ENCODE measurements at places on chromosomes 1 and 21. TPM values are rescaled to one million over a fixed set of nuclear protein-coding genes. Genes with fewer than 3 reads are reported as not detected.

The MPZ gene
- 1.5 TPM for total RNA-seq

The KCNK1 gene
- 0.13 TPM for total RNA-seq

The CELA3A gene
- total RNA-seq, result not detected

The IGFN1 gene
- not detected for total RNA-seq

The ARHGEF10L gene
- 1.2 TPM for total RNA-seq

The C1orf116 gene
- not detected for total RNA-seq

The RNU1-2 gene
- total RNA-seq, result under 0.01 TPM

The PTPN22 gene
- total RNA-seq, result 0.26 TPM

The LCE1B gene
- not detected for total RNA-seq

The SRGAP2B gene
- 45.6 TPM for total RNA-seq

The PGBD2 gene
- total RNA-seq, result 5.9 TPM

The PGLYRP4 gene
- not detected for total RNA-seq

The HAO2 gene
- total RNA-seq, result under 0.01 TPM

The H6PD gene
- 31.2 TPM for total RNA-seq

The S100PBP gene
- 14.3 TPM for total RNA-seq

The AIRE gene
- total RNA-seq, result not detected

DNA sequence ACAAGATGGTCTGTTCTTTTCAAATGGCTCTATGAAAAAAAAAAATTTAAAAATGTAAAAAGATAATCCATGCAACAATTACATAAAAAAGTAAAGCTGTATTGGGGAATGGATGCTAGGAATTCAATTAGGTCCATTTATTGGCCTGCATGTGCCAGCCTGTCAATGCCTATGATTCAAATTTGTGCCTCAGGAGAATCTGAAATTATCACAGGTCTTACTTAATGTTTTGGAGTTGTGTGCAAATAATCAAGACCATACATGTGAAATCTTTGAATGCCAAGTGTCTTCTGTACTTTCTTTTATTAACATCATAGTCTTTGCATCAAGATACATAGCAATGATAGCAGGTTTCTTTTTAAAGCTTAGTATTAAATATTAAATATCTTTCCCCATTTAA lies 13.5 kb upstream of the KLHL12 start:
- DNase-seq, result no peak

- no peak for DNase-seq
Observed at GRCh38 chr21:35142036-35142815, 93.1 kb upstream of the RUNX1 start.

- DNase-seq, result no peak
Observed at GRCh38 chr21:29018540-29018939, 609 bp downstream of the RWDD2B start.

DNA sequence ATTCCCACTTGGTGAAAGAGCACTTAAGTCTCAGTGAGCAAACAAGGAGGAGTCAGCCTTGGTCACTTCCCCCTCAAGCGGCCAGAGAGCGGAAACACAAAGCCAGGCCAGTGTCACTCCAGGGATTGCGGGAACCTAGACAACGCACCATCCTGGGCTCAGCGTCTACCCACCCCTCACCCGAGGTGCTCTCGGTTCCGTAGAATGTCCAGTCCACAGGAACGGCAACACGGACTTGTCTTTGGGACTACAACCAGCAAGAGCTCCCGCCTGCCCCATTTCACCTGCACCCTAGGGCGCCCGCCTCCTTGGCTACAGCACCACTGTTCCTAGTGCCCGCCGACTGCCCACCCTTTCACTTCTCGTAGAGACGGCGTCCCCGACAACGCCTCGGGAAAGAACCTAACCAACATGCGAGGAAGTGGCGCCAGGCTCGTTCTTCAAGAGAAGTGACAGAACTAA lies 509 bp downstream of the GDAP2 start:
- peak; percentile 26 for DNase-seq

DNA sequence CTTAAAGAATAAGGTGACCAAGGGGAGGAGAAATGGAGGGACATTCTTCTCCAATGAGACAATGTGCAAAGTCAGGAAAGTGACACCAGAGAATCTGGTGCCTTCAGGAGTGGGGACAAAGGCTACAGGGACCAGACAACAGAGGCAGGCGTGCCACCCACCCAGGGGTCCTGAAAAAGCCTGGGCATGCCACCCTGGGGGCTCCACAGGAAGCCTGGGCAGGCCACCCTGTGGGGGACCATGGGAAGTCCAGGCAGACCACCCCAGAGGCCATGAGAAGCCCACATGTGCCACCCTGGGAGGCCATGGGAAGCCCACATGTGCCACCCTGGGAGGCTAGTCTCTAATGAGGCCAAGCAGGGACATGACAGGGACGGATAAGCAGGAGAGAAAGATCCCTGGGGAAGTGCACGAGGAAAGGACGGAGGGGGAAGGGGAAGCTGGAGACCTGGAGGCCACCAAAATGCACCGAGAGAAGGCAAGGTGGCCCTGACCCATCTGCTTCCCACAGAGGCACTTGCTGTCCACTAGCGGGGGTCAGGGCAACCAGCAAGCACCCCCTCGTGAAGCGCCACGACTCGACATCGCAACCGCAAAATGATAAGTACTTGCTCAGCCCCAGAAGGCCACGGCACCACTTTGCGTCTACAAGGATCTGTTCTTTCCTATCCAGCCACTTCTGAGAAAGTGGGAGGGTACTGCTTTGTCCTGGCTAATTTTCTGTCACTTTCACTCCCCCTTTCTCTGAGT lies 7.2 kb upstream of the PDE9A start:
- DNase-seq, result no peak

DNA sequence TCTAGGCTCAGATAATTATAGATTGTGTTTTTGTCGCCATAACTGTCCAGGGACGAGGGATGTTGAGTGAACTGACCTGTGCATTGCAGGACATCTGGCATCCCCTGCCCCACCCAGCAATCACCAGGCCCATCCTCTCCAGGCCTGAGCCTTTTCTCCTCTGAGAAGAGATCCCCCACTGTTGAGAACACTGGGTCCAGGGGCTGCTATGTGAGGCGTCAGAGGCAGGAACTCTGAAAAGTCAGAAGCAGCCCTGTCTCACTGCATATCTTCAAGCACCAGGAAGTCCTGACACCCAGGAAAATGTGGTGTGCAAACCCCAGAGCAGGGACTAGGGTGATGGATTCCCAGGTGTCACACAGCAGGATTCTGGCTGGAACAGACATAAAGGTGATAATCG lies 17.1 kb upstream of the ACBD3 start:
- no peak for DNase-seq

GRCh38 chr21:44957901-44958451 lies 18.1 kb downstream of the SLX9 start:
- no peak for DNase-seq

DNA sequence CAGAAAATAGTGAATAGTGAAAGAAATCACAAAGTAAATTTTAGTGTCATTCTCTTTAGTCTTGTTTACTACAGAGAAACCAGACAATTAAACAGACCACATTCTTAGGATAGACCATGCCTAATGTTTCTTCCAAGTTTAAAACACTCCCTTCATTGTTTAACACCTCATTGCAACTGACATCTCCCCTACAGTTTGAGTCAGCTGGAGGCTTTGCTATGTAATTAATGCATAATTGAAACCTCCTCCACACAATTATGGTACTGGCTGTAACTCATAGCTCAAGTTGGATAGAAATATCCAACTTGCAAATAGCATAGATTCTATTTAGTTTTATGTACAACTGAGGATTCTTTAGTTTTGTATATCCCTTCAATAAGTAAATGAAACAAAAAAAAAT lies 35.2 kb upstream of the B3GALT2 start:
- no peak for DNase-seq

GRCh38 chr1:68470388-68470970 lies 20.7 kb upstream of the RPE65 start:
- peak; percentile 35 for DNase-seq

DNA sequence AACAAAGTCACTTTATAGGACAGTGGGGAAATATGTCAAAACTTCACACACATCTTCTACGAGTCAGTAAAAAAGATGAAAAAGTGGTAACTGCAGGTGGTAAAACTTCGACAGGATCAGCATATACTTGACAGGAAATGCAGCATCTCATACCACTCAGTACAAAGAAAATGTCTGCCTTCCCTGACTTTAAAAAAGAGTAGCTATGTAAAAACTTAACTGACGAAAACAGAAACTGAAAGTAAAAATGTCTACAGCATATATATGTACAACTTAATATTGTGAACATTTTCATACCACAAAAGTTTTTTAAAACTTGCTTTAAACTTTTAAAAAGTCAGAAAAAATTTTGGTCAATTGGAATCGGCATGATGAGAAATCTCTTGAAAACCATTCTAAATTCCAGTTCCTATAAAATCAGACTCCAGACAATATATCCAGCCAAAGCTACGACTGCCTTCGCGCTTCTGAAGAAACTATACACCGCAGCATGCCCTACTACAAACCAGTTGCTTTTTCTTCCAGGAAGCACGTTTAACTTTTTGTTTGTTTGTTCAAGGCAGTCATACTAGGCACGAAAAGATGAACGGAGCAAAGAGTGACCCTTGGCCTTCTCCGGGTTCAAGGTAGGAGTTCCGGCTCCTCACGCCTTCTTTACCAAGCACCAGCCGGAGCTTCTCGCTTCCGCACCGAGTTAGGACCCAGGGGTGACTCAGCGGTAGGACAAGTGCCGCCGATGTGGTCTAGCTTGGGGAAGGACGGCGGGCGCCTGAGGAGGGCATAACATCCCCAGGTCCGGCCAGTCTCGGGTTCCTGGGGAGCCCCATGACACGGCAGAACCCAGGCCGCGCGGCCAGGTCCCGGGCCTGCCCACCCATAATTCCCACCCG lies 612 bp downstream of the PSMA5 start:
- peak; percentile 65 for DNase-seq

DNA sequence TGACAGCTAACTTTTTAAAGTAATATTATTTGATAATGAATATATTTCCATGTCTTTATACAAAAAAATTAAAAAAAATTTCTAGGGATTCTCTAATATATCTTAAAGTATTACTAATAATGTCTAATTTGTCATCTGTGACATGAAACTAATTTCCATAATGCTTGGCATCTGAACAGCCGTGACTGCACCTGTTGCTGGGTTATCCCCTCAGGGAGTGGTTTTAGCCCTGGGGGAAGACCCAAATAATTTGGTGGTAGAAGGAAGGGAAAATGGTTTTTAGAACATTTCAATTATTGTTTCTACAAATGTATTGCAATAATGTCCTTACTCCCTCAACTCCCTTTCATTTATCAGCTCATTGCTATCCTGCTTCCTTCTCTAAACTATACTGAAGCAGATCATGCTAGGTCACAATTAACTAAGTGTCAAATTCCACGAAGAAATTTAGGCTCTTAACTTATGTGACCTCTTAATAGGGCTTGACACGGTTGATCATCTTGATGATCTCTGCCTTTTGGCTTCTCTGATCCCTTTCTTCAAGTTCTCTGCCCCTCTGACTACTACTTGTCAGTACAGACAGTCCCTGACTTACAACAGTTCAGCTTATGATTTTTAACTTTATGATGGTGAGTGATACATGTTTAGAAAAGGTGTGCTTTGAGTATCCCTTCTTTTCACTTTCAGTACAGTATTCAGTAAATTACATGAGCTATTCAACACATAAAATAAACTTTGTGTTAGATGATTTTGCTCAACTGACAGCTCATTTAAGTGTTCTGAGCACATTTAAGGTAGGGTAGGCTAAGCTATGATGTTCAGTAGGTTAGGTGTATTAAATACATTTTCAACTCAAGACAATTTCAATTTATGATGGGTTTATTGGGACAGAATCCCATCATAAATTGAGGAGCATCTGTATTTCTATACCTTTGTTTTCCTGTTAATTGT lies 26.4 kb upstream of the DPH5 start:
- DNase-seq, result no peak

- no peak for DNase-seq
Observed at GRCh38 chr1:55768327-55768952, 553.3 kb upstream of the USP24 start.

DNA sequence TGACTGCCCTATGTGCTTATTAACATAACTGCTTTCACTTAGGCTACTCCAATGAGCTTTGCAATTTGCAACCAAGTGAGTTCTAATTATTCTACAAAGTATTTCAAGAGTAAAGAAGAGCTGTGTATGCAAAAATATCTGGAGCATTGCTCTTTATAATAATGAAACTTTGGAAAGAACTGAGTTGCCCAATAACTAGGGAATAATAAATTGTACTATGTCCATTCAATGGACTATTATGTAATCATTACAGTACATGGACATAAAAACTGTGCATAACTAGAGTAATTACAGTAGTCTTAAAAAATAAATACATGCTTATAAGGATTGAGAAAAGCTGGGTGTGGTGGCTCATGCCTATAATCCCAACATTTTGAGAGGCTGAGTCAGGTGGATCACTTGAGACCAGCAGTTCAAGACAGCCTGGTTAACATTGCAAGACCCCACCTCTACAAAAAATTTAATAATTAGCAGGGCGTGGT lies 70.3 kb upstream of the JAK1 start:
- no peak for DNase-seq

- no peak for DNase-seq
Observed at GRCh38 chr1:78408810-78409209, 82.0 kb upstream of the PTGFR start.

- DNase-seq, result no peak
Observed at GRCh38 chr1:40381268-40382107, 8.0 kb downstream of the SMAP2 start.

GRCh38 chr1:40753142-40753882 lies 30.3 kb upstream of the KCNQ4 start:
- no peak for DNase-seq

DNA sequence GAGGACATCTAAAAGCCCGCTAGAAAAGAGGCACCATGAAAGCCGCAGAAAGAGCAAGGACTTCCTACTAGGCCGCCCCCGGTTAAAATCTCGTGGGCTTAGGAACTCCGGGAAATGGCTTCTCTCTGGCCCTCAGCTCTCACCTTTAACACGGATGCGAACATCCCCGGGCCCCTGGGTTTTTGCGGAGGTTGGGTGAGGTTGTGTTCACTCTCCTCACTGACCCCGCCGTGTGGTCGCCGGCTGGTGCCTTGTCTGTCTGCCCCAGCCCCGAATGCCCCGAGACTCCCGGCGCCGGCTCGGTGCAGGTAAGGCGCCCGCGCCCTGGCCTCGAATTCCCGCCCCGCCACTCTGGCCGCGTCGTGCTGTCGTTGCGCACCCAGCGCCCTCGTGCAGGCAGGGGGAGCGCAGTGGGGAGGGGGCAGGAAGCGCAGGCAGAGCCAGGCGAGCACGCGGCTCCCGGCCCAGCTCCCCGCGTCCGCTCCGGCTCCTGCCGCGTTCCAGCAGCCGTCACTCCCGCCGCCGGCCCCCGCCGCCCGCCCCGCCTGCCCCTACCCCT lies at the start of gene SHISAL2A:
Gene SHISAL2A (plus strand): TSS at position 437 of the 559 bp plus-strand sequence. CDS start 326 bp downstream, outside the sequence.
- DNase-seq, result no peak

- DNase-seq, result no peak
Observed at GRCh38 chr1:16440131-16440469, 424 bp upstream of the NECAP2 start.

GRCh38 chr21:46325073-46325912 lies 1.3 kb downstream of the PCNT start:
- DNase-seq, result peak; percentile 62

DNA sequence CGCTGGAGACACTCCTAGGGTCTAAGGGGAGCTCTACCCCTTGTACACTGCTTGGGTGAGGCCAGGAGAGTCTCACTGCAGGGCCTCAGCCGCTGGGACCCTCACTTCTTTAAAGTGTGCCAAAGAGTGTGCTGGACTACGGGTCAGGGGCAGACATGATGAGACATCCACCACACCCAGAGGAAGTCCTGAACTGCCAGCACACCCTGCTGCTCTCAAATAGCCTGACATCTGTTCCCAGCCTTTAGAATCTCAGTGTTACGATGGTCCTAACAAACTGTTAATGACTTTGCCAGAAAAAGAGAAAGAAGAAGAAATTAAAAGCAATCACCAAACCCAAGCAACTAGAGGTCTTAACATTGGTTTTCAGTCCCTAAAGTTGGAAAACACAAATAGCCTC lies 49.0 kb downstream of the MRPL37 start:
- no peak for DNase-seq

GRCh38 chr1:86753700-86754099 lies 49.3 kb downstream of the SH3GLB1 start:
- DNase-seq, result no peak

Data from dermis microvascular lymphatic vessel endothelial cell (primary cell).